Suppressor macrophage treated with lipopolysaccharide for 1 hour (primary cell): ENCODE measurements at places on chromosomes 4 and X.
A peak's percentile ranks its signal among the peaks of the same experiment; 100 is the strongest.

DNA sequence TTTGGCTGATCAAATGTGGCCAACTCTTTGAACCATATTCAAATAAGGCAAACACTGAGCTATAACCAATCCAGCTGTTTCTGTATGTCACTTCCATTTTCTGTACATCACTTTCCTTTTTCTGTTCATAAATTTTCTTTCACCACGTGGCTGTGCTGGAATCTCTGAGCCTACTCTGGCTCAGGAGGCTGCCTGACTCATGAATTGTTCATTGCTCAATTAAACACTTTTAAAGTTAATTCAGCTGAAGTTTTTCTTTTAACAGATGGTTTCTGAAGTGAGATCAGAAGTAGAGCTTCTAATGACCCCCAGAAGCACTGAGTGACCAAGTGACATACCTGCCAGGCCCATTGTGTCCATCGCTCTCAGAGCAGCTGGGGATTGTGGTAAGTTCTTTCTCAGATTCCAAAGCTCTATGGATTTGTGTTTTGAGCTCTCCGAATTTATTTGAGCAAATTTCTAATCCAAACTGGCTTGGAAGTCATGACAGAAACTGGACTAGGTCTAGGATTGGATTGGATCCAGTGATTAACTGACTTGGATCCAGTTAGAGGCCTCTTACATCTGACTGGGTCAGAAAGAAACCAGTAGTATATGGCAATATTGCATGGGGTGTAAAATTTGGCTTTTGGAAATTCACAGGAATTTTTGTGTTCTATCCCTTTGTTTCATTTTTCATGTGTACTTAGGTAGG is 121.2 kb upstream of the BANK1 start:
- DNase-seq = peak; percentile 50

DNA sequence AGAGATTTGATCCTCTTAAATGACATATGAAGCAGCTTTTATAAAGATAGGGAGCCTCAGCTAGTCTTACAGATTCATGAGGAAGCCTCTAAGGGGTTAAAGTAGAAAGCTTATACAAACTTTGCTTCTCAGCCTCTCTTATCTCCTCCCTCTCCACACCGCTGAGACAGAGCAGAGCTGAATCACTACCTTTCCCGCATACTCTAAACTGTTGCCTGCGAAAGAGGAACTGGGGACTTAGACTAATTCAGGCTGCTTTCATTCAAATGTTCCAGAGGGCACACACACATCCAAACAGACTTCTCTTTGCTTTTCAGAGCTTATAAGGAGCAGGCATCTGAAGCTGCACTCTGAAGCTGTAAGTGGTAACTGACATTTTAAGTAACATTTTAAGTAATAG is at the start of gene SERTM2:
TSS of gene SERTM2 (plus strand) at position 169 of the 400 bp plus-strand sequence. CDS start 7,213 bp downstream, outside the sequence.
- DNase-seq = peak; percentile 21

- peak; percentile 75 for DNase-seq
These were observed 128.4 kb upstream of the TBC1D9 start for GRCh38 chr4:140884431-140885058.

GRCh38 chr4:2570551-2571222 is 34.2 kb downstream of the FAM193A start:
- peak; percentile 64 for DNase-seq

GRCh38 chrX:57422289-57422688 is 135.8 kb downstream of the FAAH2 start:
- DNase-seq = no peak

- DNase-seq = no peak
These were observed 507.2 kb downstream of the PABPC4L start for GRCh38 chr4:133694416-133694815.

- peak; percentile 6 for DNase-seq
These were observed 99.1 kb upstream of the FAM47C start for GRCh38 chrX:36908801-36909675.

DNA sequence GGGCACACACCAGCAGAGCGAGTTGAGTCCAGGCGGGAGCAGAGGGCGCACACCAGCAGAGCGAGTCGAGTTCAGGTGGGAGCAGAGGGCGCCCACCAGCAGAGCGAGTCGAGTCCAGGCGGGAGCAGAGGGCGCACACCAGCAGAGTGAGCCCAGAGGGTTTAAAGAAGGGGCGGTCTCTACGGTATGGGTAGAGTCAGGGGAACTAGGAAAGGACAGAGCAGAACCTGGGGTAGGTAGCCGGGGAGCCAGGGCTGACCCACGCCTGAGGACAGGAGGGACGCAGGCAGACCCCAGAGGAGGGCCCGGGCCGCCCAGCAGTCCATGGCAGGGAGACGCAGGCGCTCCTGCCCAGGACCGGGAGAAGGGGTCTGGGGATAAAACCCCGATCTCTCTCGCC is 22.0 kb upstream of the ADRA2C start:
- no peak for DNase-seq

- DNase-seq = peak; percentile 39
These were observed 691 bp upstream of the USP46 start for GRCh38 chr4:52659722-52660261.

GRCh38 chr4:119081943-119082342 is 53.7 kb upstream of the MYOZ2 start:
- no peak for DNase-seq

DNA sequence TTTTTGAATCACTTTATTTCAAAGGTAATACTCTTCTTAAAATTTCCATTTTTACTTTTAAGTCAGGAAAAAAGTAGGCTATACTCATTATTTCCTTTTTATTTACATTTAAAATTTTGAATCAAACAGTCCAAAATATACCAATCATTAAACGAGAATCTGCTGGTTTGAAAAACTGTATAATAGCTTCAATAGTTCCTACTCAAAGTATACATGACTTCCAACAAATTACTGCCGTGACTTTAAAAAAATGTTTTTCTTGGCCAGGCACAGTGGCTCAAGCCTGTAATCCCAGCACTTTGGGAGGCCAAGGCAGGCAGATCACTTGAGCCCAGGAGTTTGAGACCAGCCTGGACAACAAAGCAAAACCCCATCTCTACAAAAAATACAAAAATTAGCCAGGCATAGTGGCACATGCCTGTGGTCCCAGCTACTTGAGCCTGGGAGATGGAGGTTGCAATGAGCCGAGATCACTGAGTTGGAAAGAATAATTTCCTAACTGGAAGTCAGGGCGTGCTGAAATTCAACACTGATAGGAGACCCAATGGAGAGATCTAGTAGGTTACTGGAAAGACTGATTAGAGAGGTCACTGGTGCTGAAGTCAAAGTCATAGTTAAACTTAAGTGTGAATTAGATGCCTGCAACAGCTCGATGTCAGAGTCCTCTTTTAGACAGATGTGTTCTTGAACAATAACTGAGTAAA is 9.0 kb downstream of the KLHL8 start:
- DNase-seq = no peak

GRCh38 chr4:186554539-186554913 is 841 bp downstream of the MTNR1A start:
- DNase-seq = no peak

DNA sequence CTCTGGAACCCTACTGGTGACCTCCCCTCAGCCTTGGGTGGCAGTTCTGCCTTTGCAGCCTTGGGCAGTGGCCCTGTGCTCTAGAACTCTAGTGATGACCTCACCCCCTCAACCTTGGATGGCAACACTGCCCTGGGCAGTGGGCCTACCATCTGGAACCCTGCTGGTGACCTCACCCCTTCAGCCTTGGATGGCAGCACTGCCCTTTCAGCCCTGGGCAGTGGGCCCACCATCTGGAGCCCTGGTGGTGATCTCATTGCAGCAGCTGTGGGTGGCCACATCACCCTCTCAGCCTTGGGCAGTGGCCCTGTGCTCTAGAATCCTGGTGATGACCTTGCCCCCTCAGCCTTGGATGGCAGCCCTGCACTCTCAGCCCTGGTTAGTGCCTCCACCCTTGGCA is 129.3 kb downstream of the RBMX2 start:
- DNase-seq = no peak

- no peak for DNase-seq
These were observed 71.4 kb upstream of the HPGD start for GRCh38 chr4:174593701-174594100.

- DNase-seq = no peak
These were observed 22.6 kb downstream of the PPP2R2C start for GRCh38 chr4:6449746-6450369.

DNA sequence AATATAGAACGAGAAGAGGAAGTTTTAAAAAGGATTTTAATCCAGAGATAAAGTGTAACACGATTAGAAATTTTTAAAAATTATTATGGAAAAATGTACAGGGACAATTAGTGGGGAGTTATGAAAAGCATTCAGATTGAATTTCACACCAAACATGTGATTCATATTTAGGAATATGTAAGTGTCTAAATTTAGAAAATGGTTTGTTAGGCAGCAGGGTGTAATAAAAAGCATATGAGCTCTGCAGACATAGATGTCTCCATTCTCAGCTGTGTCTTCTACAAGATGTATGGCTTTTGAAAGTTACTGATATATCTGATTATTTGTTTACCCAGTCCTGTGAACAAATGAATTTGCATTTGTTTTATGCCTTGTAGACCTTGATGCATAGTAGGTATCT is 638.9 kb upstream of the AGA start:
- no peak for DNase-seq

DNA sequence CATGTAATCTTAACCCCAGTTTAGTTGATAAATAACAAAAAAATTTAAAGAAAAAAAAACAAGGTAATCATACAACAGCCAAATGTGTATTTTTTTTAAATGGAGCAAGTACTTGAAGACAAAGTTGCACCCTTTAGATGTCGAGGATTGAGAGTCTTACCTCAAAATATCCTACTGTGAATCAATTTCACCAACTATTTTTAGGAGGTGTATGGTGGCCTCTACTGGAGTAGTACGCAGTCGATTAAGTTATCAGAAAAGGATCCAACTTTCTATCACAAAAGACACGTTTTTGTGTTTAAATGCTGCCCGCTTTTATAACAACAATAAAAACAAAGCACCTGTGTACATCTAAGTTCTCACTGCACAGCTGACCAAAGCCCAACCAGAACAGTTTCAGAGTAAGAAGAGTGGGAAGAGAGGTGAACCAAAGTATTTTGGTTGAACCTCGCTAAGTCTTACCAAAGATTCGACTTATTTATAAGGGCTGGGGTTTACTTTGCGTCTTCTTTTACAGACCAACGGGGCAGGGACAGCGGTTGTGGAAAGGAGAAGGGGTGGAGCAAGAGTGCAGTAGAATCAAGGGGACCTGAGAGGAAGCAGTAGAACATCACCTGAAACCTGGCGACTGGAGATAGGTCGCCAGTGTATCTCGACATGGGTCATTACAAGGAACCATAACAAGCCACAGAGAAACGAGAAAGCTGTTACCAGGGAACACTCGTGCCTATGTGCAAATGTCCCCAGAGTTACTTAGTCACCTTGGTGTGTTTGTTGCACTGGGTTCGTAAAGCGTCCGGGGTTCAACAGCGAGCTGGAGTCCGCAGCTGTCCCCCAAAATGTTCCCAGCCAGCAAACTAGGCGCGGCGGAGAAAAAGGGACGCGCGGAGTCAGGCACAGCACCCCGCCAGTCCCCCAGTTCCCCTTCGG is 1.1 kb downstream of the RPS6KA6 start:
- DNase-seq = no peak

- no peak for DNase-seq
These were observed 24.3 kb downstream of the MAGEB17 start for GRCh38 chrX:16191605-16192004.

DNA sequence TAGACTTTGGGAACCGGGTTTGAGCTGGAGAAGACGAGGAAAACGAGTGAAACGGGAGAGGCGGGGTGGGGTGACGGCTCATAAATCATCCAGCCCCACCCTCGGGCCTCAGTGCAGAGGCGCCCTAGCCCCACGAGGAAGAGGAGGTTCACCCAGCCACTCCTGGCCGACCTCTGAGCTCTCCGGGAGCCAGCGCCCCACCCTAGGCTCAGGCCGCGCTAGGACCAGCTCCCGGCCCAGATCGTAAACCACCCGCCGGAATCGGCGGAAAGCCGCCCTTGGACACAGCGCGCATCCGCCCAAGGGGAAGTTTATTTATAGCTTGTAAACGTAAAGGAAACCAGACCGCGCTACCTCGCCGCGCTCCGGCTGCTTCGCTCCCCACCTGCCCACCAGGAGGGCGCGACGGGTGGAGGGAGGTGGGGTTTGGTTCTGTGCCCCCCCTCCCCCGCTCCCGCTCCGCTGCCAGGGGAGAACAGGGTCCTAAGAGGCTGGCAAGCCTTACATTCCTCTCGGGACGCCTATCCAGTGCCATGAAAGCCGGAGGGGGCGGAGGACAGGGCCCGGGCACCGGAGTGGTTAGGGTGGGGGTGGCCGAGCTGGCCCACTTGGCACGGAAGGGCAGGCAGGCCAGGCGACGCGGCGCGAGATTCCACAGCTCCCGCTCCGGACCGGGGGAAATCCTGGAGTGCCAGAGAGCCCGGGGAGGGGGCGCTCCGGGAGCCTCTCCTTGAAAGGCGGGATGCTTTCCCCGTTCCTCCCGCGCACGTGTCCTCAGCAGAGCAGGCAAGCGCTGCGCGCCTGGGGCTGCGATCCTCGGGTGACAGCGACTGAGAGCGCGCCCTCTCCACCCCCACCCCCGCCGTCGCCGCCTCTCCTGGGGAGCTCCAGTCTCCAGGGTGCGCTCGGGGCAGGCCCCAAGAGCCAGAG is 84.2 kb downstream of the BCOR start:
- DNase-seq = no peak

GRCh38 chr4:53436251-53436650 is 58.8 kb downstream of the FIP1L1 start:
- no peak for DNase-seq

DNA sequence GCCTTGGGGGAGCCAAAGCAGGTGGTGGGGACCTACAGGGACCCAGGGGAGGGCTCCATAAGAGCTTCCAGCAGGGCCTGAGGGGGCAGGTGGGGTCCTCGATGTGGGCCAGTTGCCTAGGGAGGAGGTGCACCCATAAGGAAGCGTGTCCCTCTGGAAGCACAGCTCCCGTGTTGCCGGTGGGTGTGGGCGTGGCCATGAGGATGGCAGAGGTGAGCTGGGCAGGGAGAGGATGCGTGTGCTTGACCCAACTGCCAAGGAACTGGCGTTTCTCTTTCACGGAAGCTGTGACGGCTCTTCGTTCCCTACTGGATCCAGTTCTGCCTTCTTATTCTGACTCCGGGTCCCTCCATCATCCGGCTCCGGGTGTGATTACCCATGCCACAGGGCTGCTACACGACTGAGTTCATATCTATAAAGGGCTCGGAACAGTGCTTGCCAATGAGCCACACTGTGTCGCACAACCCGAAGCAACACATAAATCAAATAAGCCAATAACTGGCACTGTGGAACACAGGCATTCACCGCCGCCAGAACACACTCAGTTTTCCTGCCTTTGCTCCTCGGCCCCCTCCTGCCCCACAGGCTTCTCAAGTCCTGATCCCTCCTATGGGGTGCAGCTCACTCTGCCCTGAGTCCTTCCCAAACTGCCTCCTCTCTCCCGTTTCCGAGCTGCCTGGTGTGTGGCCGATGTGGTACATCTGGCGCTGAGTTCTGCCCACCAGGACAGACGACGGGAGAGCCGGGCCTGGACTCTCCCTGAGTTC is 35.5 kb downstream of the RNF212 start:
- no peak for DNase-seq

GRCh38 chr4:186569533-186570192 is 14.3 kb upstream of the MTNR1A start:
- no peak for DNase-seq

DNA sequence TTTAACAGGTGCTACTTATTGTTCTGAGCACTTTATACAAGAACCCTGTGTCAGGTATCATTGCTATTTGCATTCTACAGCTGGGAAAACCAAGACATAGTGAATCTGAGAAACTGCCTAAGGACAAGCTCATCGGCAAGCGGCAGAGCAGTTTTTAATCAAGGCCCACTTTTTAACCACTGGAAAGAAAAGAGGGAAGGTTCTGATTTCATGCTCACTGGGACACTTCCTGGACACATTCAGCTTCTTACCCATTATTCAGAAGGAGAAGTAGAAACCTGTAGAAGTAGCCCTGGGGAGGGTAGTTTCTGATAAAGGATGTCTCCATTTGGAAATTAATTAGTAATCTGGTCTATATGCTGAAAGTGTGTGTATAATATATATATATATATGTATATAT is 2.5 kb upstream of the LNX1 start:
- DNase-seq = no peak
